ENCODE measurements at places on chromosomes 2 and 18. TPM values are rescaled to one million over a fixed set of nuclear protein-coding genes. Genes with fewer than 3 reads are reported as not detected.

DNA sequence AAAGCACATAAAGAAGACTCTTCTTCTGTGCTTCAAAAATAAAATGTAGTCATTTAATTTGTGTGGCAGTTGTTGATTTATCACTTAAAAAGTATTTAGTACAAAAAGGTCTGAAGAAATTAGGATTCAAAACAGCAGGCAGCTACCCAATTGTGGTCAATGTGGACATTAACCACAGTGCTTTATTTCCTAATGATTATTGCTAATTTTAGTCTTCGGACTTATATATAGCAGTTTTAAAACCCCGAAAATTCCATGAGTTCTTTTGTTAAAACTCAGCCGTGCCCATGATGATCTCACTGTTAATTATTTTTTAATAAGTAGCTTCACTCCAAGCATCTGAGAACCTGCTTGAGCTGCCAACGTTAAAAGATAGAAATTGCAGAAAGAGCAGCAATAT is 594.3 kb downstream of the STK39 start:
- no peak overlapping the region for H3K27ac ChIP-seq
- H3K27me3 ChIP-seq, result no peaks in the 10 kb centered on the region
- no peaks in the 10 kb centered on the region for H3K4me1 ChIP-seq
- H3K4me3 ChIP-seq, result no peak overlapping the region

FIGLA gene
- polyA plus RNA-seq, result not detected

MAIP1 gene
- 11.4 TPM for polyA plus RNA-seq

GRCh38 chr2:122300758-122301157 is 545.3 kb downstream of the TSN start:
- H3K4me1 ChIP-seq, result no peaks in the 10 kb centered on the region
- H3K27me3 ChIP-seq, result no peaks in the 10 kb centered on the region
- H3K4me3 ChIP-seq, result no peak overlapping the region

- no peaks in the 10 kb centered on the region for H3K36me3 ChIP-seq
- H3K27me3 ChIP-seq, result no peaks in the 10 kb centered on the region
Measured at GRCh38 chr2:215082446-215082845, 56.0 kb downstream of the ABCA12 start.

PLGLB1 gene
- polyA plus RNA-seq, result 4.6 TPM

CYBRD1 gene
- 25.2 TPM for polyA plus RNA-seq

GRCh38 chr2:40432921-40433483 is 18.9 kb downstream of the SLC8A1 start:
- no peak for DNase-seq
- H3K36me3 ChIP-seq, result no peaks in the 10 kb centered on the region
- no peak overlapping the region for H3K4me3 ChIP-seq
- H3K27me3 ChIP-seq, result no peaks in the 10 kb centered on the region
- H3K4me1 ChIP-seq, result peaks cover 23% of the 10 kb centered on the region

HOXD1 gene
- not detected for polyA plus RNA-seq

DNA sequence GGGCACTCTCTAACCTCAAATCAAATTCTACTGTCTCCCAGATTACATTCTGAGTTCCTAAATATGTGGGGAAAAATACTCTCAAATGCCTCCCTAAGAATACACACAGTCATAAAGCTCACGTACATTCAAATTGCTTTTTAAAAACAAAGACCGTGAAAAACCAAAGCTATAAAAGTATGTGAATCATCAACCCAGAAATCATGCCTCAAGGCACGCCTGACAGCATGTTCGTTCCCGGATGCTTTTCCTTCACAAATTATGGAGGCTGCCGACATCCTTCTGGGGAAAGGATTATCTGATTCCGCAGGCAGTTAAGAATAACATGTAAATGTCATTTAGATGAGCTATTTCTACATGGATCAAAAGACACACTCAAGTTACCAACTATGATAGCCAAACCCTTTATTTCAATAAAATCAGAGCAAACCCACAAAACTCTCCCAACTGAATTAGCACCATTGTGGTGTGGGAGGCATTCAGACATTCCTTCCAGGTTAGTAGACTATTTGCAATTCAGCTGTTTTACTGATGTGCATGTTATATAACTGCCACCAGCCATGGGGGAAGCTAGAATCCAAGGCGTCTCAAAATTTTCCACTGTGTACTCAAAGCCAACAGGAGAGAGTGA is 398.2 kb upstream of the TRIB2 start:
- peak overlapping the region; percentile 34 for H3K27ac ChIP-seq
- no peaks in the 10 kb centered on the region for H3K27me3 ChIP-seq
- H3K4me1 ChIP-seq, result peaks cover 15% of the 10 kb centered on the region
- no peak for DNase-seq
- no peaks in the 10 kb centered on the region for H3K36me3 ChIP-seq
- no peak overlapping the region for H3K4me3 ChIP-seq

PLEKHH2 gene
- 2.6 TPM for polyA plus RNA-seq

DNA sequence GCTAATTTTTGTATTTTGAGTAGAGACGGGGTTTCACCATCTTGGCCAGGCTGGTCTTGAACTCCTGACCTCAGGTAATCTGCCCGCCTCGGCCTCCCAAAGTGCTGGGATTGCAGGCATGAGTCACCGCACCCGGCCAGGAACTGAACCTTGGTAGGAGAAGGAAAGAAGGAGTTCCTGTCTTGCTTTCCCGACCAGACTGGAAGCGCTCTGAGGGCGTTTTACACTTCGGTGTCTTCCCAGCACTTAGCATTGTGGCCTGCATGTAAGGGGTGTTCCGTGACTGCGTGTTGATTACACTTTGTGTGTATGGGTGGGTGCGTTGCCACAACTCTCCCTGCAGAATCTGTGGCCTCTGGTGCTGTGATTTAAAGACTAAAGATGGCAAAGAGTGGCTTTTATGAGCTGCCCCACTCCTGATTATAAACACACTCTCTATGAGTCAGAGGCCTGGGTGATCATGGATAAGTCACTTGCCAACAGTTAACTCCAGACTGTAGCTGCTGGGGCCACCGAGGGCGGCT is 46.0 kb downstream of the ODC1 start:
- peaks cover 46% of the 10 kb centered on the region for H3K4me1 ChIP-seq
- H3K27me3 ChIP-seq, result no peaks in the 10 kb centered on the region
- H3K4me3 ChIP-seq, result no peak overlapping the region
